ENCODE measurements at places on chromosomes 11 and 22.

- DNase-seq = no peak
Observed at GRCh38 chr22:42236848-42237247, 33.6 kb downstream of the TCF20 start.

GRCh38 chr11:44290208-44290607, 19.7 kb downstream of the ALX4 start:
- no peak for DNase-seq

GRCh38 chr22:28429711-28430110, 249.9 kb downstream of the TTC28 start:
- no peak for DNase-seq

- DNase-seq = no peak
Observed at GRCh38 chr22:40477683-40478337, 107.4 kb downstream of the SGSM3 start.

DNA sequence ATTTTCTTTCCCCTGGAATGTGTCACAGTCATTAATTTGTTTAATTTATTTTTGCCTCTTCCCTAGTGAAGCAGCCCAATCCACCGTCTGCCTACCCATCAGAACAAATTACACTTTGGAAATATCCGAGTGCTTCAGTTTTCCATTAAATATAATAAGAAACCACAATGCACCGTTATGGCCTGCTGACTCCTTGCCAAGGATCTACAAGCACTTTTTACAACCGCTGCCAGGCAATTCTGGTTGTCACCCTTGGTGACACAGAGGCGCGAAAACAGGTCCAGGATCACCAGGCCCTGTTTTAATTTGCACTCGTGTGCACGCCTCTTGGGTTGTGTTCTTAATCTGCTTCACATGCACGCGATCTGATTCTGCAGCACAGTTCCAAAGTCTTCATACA, 43.9 kb downstream of the KIRREL3 start:
- no peak for DNase-seq

All from activated effector memory CD4-positive, alpha-beta T cell treated with anti-CD3 and anti-CD28 coated beads, Interleukin-2, amount 50 U/mL, for 16 hours (primary cell).